ENCODE measurements at places on chromosomes 5 and 9.
A peak's percentile ranks its signal among the peaks of the same experiment; 100 is the strongest.

- DNase-seq: peak; percentile 72
Measured at GRCh38 chr9:99820685-99821395, 845 bp upstream of the NR4A3 start.

DNA sequence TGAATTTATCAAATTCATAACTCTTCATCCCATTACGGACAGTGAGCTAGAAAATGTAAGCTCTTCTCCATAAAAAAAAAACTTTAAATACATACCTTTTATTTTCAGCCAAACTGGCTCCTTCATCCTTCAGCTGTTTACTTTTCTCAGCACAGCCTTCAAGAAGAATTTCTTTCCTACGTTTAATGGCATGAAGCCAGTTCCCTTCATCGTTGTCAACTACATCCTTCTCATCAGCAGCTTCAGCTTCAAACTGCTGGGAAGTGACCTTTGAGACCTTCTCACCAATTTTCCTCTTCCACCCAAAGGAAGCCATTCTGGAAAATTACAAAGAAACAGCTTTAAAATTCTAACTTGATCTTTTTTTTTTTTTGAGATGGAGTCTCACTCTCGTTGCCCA lies 9.1 kb downstream of the TTC33 start:
- DNase-seq: no peak

GRCh38 chr5:176166427-176166826 lies 71.8 kb upstream of the SIMC1 start:
- DNase-seq: peak; percentile 38

DNA sequence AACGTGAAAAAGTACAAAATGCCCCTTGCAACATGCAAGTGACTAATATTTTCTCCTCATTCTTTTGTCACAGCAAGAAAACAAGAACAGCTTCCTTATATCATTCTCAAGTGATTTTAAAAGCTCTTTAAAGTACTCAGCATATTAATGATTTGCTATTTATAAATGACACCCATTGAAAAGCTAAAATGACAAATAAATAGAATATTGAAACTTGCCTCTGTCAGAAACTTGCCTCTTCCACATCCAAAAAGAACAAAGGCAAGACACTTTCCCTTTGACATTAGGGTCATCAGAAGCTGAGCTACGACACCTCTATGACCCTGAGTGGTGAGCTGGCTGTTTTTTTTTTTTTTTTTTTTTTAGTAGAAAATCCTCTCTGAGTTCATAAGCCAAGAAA lies 339.6 kb upstream of the ITGA1 start:
- no peak for DNase-seq

DNA sequence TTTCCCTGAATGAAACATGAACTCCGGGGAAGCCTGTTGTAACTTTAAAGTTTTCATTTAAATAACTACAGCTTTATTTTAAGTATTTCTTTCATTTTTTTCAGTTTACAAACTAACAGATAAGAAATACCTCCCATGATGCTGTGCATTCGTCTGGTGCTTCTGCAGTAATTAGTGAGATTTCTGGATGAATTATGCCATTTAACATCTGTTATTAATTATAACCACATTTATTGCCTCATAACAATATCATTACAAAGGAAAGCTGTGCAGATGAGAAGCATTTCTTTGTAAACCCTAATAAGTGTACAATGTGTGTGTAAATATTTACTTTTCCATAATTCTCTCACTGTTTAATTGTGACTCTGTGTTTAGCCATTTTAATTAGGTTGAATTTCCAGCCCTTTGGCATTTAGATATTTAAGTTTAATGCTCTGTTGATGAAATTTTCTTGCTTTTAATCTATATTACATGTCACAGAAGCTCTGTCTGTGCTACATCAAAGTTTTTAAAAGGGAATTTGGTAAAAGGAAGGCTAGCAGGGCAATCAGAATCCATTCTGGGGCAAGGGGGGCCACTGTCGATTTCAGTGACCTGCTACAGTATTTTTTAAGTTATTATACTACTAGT lies 418.0 kb downstream of the SPATA31D1 start:
- no peak for DNase-seq

DNA sequence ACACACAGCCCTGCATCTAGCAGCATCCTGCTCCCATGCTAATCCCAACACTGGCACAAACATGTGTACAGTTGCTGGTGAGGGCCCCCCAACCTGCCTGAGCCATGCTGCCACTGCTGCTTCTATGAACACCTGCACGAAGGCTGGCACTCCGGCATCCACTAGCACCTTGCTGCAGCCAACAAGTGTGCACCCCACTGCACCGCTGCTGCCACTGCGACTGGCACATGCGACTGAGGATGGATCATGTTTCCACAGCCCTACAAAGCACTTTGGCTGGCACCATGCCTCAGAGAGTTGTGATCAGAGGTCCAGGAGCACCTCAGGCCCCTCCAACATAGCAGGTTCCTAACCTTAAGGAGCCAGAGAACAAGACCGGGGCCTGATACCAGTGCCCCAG lies 7.8 kb upstream of the PDCD1LG2 start:
- DNase-seq: no peak

- no peak for DNase-seq
Measured at GRCh38 chr5:176570044-176570443, 20.9 kb downstream of the CDHR2 start.

DNA sequence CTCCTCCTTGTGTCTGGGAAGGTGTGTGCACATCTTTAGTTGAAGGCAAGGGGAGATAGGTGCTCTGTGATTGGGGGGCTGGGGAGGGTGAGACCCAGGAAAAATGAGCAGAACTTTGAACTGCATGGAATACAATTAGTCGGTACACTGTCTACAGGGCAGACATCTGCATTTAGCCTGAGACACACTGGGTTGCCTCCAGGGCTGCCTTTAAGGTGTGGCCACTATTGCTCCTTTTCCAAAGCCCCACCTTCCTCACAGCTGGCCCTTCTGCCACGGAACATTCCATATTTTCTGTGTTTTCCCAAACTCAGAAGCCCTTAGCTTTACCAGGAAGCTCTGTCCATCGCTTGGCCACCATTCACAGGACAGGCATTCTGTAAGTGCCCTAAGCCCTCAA lies 247.9 kb downstream of the HSPA4 start:
- DNase-seq: no peak

GRCh38 chr5:159094745-159095144 lies 5.0 kb downstream of the EBF1 start:
- peak; percentile 42 for DNase-seq

GRCh38 chr9:104279535-104280177 lies 185.5 kb downstream of the SMC2 start:
- DNase-seq: peak; percentile 73

DNA sequence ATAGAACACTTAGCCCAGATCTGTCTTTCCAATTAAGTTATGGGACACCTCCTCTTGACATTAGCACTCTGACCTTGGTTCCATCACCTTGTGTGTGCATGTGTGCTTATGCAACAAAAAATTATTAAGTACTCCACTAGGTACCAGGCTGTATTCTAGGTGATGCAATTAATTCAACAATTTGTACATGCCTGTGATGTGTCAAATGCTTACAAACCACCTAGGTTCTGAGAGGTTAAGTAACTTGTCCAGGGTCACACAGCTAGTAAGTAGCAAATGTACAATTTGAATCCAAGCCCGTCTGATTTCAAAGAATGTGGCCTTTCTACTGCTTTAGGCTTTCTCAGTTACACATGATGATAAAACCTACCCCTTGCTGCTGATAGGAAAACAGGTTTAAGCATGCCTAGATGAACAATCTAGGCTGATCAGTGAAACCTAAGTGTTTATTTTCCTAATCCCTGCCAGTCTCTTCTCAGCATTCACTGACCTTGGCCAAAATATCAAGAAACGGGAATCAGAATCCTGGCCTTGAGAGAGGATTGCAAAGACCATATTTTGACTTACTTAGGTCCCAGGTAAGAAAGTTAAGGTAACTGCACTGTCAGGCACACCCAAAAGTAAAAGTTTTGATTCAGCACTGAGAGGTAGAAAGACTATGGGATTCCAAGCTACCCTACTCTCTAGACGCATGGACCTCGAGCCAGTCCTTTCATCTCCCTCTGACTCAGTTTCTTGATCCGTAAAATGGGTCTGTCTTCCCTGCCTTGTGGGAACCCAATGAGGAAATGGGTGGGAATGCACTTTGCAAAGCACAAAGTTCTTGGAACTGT lies 1.0 kb downstream of the TBC1D2 start:
- DNase-seq: no peak

DNA sequence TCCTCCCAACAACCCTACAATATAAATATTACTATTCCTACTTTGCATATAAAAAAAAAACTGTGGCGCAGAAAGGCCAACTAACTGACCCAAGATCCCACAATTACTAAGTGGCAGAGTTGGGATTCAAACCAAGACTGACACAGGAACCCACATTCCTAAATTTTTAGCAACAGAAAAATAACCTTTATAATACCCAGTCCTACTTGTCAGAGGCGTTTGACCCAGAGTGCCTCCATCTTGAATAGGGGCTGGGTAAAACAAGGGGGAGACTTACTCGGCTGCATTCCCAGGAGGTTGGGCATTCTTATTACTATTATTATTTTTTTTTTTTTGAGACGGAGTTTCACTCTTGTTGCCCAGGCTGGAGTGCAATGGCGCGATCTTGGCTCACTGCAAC lies 2.0 kb upstream of the SLC30A5 start:
- DNase-seq: no peak

DNA sequence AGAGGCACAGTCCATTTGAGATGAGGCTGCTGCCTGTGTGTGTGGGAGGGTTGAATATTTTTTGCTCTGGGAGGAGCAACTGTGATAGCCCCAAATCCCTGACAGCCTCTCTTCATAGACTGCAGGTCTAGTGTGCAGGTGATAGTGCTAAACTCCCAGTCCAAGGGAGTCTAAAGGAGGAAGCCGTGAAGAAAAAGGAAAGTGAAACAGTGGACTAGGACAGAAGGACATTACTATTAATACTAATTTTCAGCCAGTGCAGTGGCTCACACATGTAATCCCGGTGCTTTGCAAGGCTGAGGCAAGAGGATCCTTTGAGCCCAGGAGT lies 295.0 kb downstream of the PDE4D start:
- no peak for DNase-seq

DNA sequence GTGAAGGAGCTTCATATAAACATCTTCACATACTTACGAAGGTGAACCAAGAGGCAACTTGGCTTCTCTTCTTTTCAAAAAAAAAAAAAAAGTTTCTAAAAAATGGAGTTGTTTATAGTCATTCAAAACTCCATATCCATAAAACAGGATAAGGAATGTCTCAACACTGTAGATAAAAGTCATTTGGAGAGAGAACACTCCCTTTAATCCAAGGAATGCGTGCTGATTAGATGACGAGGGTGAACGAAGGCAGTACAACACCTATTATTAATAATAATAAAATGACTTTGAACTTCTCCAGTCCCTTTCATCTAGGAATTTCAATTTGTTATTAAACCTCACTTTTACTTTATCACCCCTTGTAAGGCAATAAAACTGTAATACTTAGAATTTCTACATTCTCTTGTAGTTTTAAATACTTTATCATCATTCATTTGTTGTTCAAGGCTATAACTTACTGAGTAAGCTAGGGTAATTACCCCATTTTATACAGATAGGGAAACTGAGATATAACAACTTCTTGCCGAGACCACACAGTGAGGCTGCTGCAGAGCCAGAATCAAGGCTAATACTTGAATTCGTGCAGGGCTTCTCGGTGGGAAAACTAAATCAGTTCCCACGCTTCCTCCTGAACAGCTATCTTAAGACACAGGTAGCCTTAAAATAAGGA lies 377.1 kb downstream of the EFNA5 start:
- DNase-seq: no peak

All from HCEC 1CT (cell line).